ENCODE measurements at places on chromosomes 7 and 10.

GRCh38 chr10:112141292-112141691 is 42.3 kb downstream of the GPAM start:
- no peak for DNase-seq

- DNase-seq: no peak
These were observed 58.8 kb upstream of the ADRA2A start for GRCh38 chr10:111018021-111018420.

DNA sequence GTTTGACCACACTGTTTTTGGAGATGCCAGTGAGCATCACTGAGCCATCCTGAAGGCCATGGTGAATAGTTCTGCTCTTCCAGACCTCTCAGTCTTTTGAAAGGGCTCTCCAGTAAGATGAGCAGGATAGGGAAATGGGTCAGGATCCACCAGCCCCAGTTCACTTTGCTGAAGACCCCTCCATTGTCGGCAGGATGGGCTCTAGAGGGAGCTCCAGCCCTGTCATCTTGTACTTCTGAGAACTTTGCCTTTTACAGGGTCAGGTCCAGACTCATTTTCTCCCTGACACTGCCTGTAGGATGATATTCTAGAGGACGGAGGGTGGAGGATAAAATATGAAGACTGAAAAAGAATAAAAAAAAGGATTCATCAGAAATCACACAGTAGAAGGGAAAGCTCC is 13.1 kb downstream of the LHFPL3 start:
- no peak for DNase-seq

- no peak for DNase-seq
These were observed 620.8 kb upstream of the AUTS2 start for GRCh38 chr7:68977385-68978055.

DNA sequence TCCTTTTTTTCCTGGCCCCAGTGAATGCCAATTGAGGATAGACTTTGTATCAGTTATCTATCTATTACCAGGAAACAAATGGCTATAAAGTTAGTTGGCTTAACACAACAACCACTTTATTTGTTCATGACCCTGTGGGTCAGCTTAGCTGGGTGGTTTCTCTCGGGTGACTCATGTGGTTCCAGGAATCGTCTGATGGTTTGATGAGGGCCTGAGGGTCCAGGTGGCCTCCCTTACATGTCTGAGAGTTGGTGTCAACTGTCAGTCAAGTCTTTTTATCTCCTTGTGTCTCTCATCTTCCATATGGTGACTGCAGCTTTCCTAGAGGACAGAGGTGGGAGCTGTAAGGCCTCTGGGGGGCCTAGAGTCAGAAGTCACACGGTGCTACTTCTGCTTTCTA is 15.3 kb upstream of the MAPK8 start:
- DNase-seq: no peak

DNA sequence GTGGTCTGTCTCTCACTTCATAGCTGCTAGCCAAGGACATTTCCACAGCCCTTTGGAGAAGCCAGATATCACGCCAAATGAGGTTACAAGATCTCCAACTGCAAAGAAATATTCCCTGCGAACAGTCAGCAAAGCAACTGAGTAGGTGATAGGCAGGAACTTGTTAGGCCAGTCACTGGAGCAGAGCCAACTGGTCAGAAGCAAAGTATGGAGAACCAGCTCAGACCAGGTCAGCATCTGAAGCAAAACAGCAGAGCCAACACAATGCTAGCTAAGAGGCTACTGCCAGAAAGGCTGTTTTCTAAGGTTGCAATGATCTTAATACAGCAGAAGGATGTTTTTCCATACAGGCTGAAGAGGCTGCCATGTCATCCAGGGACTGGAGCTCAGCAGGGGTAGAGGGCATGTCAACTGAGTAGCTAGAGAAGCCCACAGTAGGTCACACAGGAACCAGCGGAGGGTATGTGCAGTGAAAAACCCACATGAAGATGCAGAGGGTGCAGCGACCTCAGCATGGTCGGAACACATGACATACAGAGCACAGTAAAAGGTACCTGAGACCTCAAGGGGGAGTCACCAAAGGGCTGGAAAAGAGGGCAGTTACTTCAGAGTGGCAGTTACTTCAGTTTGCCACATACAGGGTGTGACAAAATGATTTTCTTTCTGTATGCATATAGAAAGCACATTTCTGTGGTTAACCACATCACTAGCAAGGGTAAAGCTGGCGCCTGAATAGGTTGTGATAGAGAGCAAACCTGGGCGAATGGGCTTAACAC is 8.9 kb downstream of the SEC31B start:
- peak; percentile 76 for DNase-seq

DNA sequence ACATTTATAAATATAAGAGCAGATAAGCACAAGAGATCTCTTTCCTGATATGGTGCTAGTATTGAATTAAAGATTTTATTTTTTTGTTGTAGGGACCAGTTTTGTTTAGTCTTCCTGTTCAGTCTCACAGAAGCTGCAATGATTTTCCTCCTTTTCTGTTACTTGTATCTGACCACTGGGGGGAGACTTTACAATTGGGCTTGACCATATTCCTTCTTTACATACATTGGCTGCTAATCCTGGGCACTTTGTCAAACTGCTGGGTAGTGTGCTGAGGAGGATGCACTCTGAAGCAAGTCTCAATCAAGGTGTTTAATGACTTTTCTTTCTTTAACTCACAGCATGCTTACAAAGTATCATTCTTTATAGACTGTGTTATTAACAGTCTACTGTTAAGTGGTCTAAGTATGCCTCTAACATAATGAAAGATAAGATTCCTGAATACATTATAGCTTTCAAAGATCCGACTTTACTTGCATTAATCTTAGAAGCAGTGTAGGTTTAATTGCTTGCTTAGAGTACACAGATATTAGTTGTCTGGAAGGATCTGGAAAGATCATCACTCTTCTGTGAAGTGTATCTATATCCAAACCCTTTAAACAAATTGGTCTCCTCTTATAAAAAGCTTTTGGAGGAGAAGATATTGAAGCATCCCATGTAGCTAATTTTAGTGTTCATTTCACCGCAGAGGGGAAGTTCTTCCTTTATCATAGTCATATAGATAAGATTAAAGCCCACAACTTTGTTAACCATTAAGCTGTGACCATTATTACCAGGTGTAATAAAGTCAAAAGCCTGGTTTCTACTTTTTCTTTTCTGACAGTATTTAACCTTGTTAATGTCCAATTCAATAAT is 3.1 kb downstream of the PALS2 start:
- peak; percentile 77 for DNase-seq

DNA sequence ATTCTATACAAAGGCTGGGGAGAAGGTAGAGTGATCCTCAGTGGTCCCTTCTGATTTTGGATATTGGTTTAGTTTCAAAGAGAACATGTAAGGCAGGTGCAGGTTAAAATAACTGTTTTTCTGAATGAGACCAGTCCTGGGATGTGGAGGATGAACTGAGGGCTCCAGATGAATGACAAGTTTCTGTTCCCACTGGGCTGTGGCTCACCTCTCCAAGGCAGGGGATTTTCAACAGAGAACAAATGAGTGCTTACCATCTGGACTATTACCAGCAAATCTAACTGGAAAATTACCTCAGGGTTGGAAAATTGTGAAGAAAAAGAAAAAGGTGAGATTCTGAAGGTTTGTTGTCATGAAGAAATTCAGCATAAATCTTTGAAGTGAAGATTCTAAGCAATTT is 8.0 kb downstream of the LAMB4 start:
- no peak for DNase-seq

GRCh38 chr7:126569402-126569801 is 683.3 kb downstream of the GRM8 start:
- DNase-seq: no peak

DNA sequence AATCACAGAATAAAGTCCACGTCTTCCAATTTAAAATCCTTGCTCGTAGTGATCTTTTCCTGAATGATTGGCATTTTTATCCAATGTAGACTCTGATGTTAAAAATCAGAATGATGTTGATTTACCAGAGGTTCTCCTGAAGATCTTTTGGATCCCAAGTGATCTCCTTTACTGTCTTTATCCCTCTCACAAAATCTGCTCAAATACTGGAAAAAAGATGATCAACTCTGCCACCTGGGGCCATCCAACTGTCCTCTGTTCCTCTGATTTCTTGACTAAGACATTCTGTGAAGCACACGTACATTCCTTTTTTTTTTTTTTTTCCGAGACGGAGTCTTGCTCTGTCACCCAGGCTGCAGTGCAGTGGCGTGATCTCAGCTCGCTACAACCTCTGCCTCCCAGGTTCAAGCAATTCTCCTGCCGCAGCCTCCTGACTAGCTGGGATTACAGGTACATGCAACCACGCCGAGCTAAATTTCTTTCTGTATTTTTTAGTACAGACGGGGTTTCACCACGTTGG is 18.0 kb upstream of the ADRB1 start:
- DNase-seq: no peak

GRCh38 chr7:71527213-71527612 is 395.3 kb downstream of the GALNT17 start:
- DNase-seq: no peak

DNA sequence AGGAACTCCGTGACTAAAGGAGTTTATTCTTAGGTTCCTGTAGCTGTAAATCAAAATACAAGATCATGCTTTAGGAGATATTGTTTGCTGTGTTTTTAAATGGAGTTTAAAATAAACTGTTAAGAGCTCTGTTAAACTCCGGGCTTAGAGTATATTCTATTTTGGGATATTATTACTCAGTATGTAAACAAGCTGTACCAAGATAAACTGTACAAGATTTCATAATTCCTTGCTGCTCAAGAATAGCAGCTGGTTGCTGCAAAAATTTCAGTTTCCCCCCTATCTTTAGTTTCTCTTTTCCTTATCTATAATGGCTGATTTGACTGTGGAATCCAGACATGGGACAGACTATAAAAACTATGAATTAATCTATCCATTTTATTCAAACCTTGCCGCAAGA is 215.7 kb downstream of the HTR7 start:
- DNase-seq: no peak

GRCh38 chr10:15052121-15052520 is 8.4 kb downstream of the OLAH start:
- no peak for DNase-seq

DNA sequence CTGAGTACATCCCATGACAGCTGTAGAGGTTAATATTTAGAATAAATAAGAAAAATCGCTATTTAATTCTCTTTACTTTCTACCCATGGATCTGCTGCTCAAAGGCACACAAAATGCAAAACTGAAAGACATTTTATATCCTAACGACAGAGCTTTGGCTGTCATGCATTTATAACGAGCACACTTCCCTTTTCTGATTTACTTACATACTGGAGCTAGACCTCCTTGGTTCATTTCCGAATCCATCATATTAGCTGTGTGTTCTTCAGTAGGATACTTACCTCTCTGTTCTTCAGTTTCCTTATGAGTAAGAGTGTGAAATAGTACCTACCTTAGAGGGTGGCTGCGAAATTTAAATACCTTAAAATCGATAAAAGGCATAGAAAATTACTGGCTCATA is 10.9 kb downstream of the CALCR start:
- DNase-seq: no peak

GRCh38 chr10:86651631-86652331 is 2.6 kb upstream of the OPN4 start:
- no peak for DNase-seq

All from RPMI8226 (cell line).